Thoracic aorta (tissue), 2 donors: ENCODE measurements at places on chromosomes 11 and 22.

DNA sequence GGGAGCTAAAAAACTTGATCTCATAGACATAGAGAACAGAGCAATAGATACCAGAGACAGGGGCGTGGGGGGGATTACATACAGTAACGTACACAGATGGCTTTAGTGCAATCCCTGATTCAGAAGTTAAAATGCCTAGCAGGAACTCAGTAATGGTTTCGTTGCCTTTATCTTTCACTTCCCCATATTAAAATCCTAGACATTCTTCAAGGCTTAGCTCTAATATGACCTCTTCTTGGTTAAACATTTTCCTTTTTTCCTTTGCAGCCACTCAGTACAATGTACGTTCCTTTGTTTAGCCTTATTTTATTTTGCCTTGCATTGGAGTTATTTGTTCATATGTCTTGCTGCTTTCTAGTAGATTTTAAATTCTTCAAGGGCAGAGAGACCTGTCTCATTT, 104.9 kb downstream of the C11orf87 start:
- no peaks in the 10 kb centered on the region for H3K4me1 ChIP-seq
- H3K27me3 ChIP-seq, result no peaks in the 10 kb centered on the region
- no peak overlapping the region for H3K27ac ChIP-seq
- H3K4me3 ChIP-seq, result no peak overlapping the region

DNA sequence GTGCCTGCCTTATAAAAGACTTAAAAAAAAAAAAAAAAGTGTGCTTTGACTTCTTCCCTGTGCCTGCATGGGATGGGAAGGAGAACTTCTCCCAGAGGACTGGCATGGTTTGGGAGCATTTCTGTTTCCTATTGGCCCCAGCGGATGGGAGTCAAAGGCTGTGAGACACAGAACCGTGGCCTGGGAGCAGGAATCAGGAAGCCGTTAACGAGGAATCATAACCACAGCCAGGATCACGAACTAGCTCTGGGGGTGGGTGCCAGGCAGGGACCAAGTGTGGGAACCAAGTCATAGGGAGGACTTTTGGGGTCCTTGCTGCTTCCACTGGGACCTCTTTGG, 526 bp downstream of the C1QTNF6 start:
- H3K27ac ChIP-seq, result peak overlapping the region; percentile 82
- DNase-seq, result no peak
- peak overlapping the region; percentile 67 for H3K4me3 ChIP-seq
- H3K27me3 ChIP-seq, result no peaks in the 10 kb centered on the region
- H3K36me3 ChIP-seq, result no peaks in the 10 kb centered on the region
- H3K4me1 ChIP-seq, result peaks cover 24% of the 10 kb centered on the region

GRCh38 chr11:44627911-44628729, 62.7 kb downstream of the CD82 start:
- no peak for DNase-seq
- no peaks in the 10 kb centered on the region for H3K27me3 ChIP-seq
- no peak overlapping the region for H3K27ac ChIP-seq
- H3K4me3 ChIP-seq, result no peak overlapping the region
- H3K36me3 ChIP-seq, result no peaks in the 10 kb centered on the region
- H3K4me1 ChIP-seq, result peaks cover 3% of the 10 kb centered on the region

DNA sequence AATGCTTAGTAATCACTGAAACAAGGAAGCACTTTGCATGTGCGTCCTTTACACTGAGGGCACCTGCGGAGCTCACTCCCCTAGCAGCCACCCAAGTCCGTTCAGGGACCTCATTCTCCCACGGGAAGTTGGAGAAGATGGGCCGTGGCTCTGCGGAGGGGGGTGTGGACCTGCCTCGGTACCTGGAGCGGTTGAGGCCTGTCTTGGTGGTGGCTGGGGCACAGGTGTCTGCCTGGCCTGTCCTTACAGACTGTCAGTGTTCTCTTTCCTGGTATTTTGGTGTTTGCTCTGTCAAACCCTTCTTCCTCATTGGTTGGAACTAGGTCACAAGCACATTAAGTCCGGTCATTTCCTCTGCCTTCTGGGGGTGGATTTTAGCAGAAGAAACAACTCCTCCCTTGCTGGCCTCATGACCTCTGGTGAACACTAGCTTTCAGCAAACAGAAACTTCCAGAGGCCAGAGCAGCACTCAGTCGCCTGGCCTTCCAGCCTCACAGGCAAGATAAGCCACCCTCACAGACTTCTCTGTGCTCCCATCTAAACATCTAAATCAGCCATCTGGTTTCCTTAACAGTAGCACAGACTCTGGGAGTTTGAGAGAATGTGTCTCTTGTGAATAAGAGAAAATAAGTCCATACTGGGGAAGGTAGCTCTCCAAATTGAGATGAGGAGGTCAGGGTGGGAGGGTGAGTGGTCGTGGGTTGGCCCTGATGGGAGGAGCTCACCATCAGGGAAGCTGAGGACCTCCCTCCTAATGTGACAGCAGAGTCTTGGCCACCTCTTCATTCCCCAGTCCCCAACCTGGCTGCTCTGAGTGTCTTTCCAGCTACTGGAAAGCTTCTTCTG, 8.6 kb downstream of the SNAP29 start:
- H3K4me1 ChIP-seq, result peaks cover 14% of the 10 kb centered on the region
- H3K27ac ChIP-seq, result no peak overlapping the region
- peaks cover 12% of the 10 kb centered on the region for H3K36me3 ChIP-seq
- no peak for DNase-seq
- no peak overlapping the region for H3K4me3 ChIP-seq

- H3K36me3 ChIP-seq, result peaks cover 6% of the 10 kb centered on the region
- peaks cover 32% of the 10 kb centered on the region for H3K4me1 ChIP-seq
- no peak for DNase-seq
- H3K27me3 ChIP-seq, result no peaks in the 10 kb centered on the region
- peak within 1 kb of the TSS; percentile 94 for H3K27ac ChIP-seq
- H3K4me3 ChIP-seq, result peak within 1 kb of the TSS; percentile 92
These were observed at the start of gene GPR137 for GRCh38 chr11:64284962-64285884. Gene GPR137, plus strand, starts transcription at chr11:64285848. Its CDS starts 677 bp downstream, at chr11:64286525.

DNA sequence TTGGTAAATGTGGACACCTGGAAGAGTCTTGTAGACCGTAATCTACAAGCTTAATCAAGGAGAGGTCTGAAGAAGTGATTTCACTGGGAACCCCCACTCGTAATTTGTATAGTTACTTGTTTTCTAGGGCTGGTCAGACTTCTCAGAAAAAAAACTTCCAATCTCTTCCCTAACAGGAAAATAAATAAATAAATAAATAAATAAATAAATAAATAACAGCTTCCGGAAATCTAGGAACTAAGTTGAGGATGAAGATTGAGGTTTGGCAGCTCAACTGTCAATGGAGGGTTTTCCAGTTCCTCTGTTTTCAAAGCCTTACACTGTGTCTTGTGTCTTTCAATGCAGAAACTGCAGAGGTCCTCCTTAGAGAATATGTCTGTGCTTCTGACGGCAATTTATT, 17.7 kb upstream of the TYR start:
- H3K27me3 ChIP-seq, result no peaks in the 10 kb centered on the region
- H3K36me3 ChIP-seq, result no peaks in the 10 kb centered on the region
- DNase-seq, result no peak
- no peak overlapping the region for H3K4me3 ChIP-seq
- H3K27ac ChIP-seq, result no peak overlapping the region

- no peaks in the 10 kb centered on the region for H3K27me3 ChIP-seq
- H3K27ac ChIP-seq, result no peak overlapping the region
- no peak for DNase-seq
These were observed 3.9 kb downstream of the IFITM10 start for GRCh38 chr11:1746511-1746931.

DNA sequence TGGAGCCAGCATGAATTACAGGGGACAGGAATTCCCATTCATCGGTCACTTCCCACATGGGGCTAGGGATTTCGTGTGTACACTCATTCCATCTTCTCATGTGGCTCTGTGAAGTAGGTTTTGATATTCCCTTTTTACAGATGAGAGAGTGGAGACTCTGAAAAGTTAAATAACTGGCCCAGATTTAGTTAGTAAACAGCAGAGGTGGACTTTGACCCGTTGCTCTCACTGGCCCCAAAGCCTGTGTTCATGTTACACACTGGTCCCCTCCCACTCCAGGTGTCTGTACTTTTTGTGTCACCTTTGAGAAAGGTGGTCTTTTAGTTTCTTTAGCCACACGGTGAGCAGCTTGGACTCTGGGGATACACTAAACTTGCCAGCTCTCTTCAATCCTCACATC, 108.5 kb downstream of the MICAL2 start:
- H3K4me3 ChIP-seq, result no peak overlapping the region
- no peaks in the 10 kb centered on the region for H3K27me3 ChIP-seq
- no peak for DNase-seq
- H3K4me1 ChIP-seq, result peaks cover 41% of the 10 kb centered on the region
- peaks cover 67% of the 10 kb centered on the region for H3K36me3 ChIP-seq
- H3K27ac ChIP-seq, result peak overlapping the region; percentile 95

DNA sequence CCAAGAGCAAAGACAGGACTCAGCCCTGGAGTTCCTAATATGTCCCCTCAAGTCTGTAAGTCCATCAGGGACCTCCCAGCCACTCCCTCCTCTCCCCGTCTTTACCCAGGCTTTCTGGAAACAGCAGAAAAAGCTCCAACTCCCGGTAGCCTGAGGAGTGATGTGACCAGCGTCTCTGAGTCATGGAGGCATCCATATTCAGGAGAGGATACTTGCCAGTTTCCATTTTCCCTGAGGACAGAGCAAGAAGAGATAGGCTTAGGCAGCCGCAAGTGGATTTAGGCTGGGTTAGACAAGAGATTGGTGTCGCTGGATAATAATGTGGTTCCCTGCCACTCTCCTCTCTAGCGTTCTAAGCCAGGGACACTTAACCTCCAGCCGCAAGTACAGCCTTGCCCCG, 206.6 kb downstream of the GRIK4 start:
- no peaks in the 10 kb centered on the region for H3K27me3 ChIP-seq
- no peaks in the 10 kb centered on the region for H3K4me1 ChIP-seq
- no peak overlapping the region for H3K4me3 ChIP-seq

DNA sequence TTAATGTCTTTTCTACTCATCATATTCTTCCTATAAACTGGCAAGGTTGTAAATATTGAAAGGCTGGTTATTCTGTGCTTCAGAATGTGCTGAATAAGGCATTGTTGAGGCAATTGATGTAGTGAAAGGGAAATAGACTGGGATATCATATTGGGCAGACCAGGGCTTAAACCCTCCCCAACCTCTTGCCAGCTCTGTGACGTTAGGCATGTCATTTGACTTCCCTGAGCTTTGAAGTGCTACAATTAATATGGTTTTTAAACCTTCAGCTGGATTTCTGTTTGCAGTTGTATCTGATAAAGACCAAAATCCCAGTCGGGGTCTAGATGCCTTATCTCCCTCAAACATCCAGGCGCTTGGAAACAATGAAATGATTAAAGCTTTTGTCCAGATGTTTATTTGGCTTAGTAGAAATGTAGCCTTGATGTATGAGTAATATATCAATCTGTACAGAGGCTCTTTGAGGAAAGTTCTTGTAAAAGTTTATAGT, 208.1 kb downstream of the DBX1 start:
- H3K27ac ChIP-seq, result peak overlapping the region; percentile 67
- H3K4me3 ChIP-seq, result no peak overlapping the region
- H3K36me3 ChIP-seq, result peaks cover 21% of the 10 kb centered on the region
- H3K4me1 ChIP-seq, result peaks cover 39% of the 10 kb centered on the region
- H3K27me3 ChIP-seq, result no peaks in the 10 kb centered on the region
- DNase-seq, result no peak

- H3K27me3 ChIP-seq, result no peaks in the 10 kb centered on the region
- no peak overlapping the region for H3K27ac ChIP-seq
- no peak overlapping the region for H3K4me3 ChIP-seq
- peaks cover 32% of the 10 kb centered on the region for H3K4me1 ChIP-seq
- DNase-seq, result no peak
These were observed 2.1 kb upstream of the CARNS1 start for GRCh38 chr11:67413266-67413849.

GRCh38 chr11:118004543-118005223, 18.5 kb downstream of the IL10RA start:
- H3K36me3 ChIP-seq, result no peaks in the 10 kb centered on the region
- no peak overlapping the region for H3K27ac ChIP-seq
- H3K4me3 ChIP-seq, result no peak overlapping the region

DNA sequence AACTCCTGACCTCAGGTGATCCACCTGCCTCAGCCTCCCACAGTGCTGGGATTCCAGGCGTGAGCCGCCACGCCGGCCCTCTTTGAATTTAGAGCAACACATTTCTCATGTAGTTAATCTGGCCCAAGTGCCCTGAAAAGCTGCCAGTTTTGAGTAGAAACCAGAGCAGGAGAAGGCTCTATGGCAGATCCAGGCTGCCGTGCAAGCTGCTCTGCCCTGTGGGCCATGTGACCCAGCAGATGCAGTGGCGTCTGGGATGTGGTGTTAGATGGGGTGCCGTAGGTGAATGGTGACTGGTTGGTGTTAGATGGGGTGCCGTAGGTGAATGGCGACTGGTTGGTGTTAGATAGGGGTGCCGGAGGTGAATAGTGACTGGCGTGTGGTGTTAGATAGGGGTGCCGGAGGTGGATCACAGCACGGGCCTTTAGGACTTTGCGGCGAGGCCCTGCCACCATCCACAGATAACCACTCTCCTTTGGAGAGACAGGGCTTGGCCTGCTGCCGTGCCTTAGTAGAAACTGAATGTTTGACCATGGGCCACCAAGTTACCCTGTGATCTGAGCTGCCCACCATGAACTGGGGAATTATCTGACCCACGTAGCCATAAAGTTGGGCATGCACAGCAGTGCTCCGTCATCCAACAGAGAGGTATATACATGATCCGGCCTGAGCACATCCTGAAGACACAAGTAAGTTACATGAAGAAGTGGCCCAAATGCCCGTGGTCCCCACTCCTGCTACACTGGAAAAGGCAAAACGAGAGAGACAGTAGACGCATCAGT, 32.7 kb downstream of the ASCL2 start:
- H3K4me3 ChIP-seq, result no peak overlapping the region
- H3K27me3 ChIP-seq, result no peaks in the 10 kb centered on the region
- H3K4me1 ChIP-seq, result no peaks in the 10 kb centered on the region
- no peak overlapping the region for H3K27ac ChIP-seq
- DNase-seq, result no peak

DNA sequence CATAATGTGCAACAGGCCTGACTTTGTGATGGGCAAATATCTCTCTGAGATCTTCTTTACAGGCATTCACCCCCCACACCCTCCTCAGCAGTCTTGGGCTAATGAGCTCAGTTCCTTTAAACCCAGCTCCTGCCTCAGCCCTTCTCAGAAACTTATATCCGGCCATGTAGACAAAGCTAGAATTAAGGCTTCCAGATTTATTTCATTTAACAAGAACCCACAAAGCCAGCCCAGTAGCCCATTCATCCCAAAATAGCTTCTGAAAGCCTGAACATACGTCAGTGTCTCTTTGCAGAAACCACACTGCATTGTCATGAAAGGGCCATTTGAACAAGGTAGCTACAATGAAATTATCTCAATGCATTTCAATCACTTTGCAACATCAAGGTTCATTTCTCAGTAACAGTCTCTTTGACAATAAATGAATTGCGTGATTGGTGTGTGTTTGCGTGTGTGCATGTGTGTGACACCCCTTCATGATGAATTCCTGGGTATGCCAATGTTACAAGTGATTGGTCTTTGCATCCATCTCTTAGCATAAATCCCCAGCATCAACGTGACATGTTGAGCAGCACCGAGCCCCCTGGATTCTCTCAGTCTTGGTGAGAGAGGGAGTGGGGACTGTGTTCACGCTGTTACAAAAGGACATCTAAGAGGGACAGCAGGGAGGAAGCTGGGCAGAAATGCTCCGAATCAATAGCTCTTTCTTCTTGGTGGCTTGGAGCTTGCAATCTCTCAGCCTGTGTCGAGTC, 299.6 kb downstream of the KIRREL3 start:
- no peaks in the 10 kb centered on the region for H3K4me1 ChIP-seq
- no peaks in the 10 kb centered on the region for H3K36me3 ChIP-seq
- no peak overlapping the region for H3K27ac ChIP-seq

GRCh38 chr11:94185416-94186084, 56.9 kb downstream of the PANX1 start:
- no peak overlapping the region for H3K4me3 ChIP-seq
- no peaks in the 10 kb centered on the region for H3K27me3 ChIP-seq
